ENCODE measurements at places on chromosomes 7 and 10. TPM values are rescaled to one million over a fixed set of nuclear protein-coding genes. Genes with fewer than 3 reads are reported as not detected.

SEC61A2 gene
- total RNA-seq, result 14.5 TPM

SOSTDC1 gene
- total RNA-seq, result 0.55 TPM

C7orf25 gene
- 4.5 TPM for total RNA-seq

KAZALD1 gene
- 0.84 TPM for total RNA-seq

FKBP14 gene
- 20.7 TPM for total RNA-seq

ST8SIA6 gene
- total RNA-seq, result 1.1 TPM

TEX47 gene
- not detected for total RNA-seq

SH2D4B gene
- total RNA-seq, result 0.13 TPM

C10orf90 gene
- total RNA-seq, result not detected

EPDR1 gene
- 6.4 TPM for total RNA-seq

PRLHR gene
- total RNA-seq, result not detected

ELN gene
- total RNA-seq, result 5.6 TPM

PTPN12 gene
- 111 TPM for total RNA-seq

Data from H1 (cell line).